ENCODE measurements at places on chromosomes 13 and 19. TPM values are rescaled to one million over a fixed set of nuclear protein-coding genes. Genes with fewer than 3 reads are reported as not detected.
A peak's percentile ranks its signal among the peaks of the same experiment; 100 is the strongest.

The WDR87 gene
- total RNA-seq: not detected

The KASH5 gene
- total RNA-seq: not detected

DNA sequence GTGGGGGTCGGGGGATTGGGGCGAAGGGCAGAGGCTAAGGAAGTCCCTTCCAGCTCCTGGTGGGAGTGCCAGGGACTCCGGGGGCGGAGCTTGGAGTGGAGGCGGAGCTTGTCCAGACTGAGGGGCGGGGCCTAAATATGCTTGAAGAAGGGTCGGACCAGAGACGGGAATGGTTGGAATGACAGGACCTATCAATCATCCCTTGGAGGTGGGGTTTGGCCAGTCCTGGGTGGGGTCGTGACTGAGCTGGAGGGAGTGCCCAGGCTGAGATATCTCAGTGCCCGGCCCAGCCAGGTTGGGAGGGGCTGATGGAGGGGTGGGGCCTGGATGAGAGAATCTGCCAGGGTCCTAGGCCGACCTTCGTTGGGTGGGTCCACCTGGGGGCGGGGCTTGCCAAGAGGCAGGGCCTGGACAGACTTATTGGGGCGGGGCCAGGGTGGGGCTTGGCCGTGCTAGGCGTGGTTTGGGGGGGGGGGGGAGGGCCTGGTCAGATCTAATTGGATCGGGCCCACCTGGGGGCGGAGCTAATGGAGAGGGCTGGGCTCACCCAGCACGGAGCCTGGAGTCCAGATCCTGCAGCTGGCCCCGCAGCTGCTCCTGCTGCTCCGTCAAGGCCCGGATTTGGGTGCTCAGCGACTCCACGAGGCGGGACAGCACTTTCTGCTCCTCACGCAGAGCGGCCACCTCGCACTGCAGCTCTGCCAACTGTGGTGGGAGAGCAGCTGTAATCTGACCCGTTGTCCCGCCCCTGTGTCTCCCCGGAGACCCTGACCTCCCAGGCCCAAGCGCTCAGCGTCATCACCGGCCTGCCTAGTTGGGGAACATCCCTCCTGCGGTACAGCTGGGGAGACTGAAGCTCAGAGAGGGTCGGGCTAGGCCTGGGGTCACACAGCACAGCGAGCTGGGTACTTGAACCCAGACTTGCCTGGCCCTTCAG lies 2.6 kb upstream of the WIZ start:
- peaks cover 17% of the 10 kb centered on the region for H3K27me3 ChIP-seq
- peak overlapping the region; percentile 85 for H3K27ac ChIP-seq

The ZSCAN4 gene
- total RNA-seq: not detected

The ATP1A3 gene
- 0.18 TPM for total RNA-seq

Data from adrenal gland (tissue), 19 donors.